RWPE1 (cell line): ENCODE measurements at places on chromosomes 4 and X.
A peak's percentile ranks its signal among the peaks of the same experiment; 100 is the strongest.

DNA sequence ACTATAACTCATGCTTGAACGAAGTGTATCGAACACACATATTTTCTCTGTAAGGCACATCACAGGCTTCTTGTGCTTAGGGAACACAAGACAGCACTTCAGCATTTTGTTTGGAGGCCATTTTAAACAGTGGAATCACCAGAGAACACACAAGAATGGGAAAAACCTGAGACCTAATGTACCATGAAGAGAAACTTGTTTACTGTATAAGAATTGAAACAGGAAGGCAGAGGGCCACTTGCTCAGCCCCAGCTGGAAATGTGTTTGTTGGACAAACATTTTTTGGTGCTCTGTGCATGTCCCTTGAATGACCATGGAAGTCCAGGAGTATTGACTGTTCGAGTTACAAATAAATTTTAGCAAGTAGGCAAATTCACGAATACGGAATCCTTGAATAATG, 47.5 kb downstream of the RAPGEF2 start:
- DNase-seq = no peak

GRCh38 chrX:112043997-112044396, 38.6 kb downstream of the TRPC5 start:
- no peak for DNase-seq

- no peak for DNase-seq
Measured at GRCh38 chr4:153850533-153851280, 61.8 kb upstream of the SFRP2 start.

- no peak for DNase-seq
Measured at GRCh38 chr4:189311251-189311650, 629.4 kb upstream of the FRG1 start.

DNA sequence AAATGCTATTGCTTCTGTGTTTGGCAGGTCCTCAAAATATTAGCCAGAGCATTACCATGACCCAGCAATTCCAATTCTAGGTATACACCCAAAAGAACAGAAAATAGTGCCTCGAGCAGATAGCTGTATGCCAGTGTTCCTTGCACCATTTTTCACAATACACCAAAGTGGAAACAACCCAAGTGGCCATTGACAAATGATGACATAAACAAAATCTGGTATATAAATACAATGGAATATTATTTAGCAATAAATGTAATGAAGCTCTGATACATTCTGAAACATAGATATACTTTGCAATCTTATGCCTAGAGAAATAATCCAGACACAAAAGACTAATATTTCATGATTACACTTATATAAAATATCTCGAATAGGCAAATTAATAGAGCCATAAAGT, 451.8 kb upstream of the PCDH7 start:
- no peak for DNase-seq

DNA sequence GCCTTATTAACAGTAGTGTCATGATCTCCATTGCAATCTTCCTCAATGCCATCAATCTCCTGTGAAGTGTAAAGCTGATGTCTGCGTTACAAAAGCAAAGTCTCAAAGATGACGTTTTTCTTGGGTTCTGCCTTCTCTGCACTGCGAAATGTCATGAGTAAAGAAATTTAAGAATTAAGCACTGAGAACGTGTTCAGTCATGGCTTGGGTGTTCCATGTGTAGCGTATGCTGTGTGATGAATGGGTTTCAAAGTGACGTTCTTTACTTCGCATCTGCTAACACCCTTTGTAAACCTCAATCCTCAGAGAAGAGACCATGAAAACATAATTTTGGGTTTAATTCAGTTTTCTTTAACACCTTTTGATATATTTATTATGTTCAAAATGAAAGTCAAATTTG, 999 bp downstream of the NAP1L5 start:
- DNase-seq = no peak

GRCh38 chr4:8129136-8129535, 29.5 kb downstream of the ABLIM2 start:
- no peak for DNase-seq

- DNase-seq = no peak
Measured at GRCh38 chr4:143728166-143728565, 27.7 kb upstream of the FREM3 start.

DNA sequence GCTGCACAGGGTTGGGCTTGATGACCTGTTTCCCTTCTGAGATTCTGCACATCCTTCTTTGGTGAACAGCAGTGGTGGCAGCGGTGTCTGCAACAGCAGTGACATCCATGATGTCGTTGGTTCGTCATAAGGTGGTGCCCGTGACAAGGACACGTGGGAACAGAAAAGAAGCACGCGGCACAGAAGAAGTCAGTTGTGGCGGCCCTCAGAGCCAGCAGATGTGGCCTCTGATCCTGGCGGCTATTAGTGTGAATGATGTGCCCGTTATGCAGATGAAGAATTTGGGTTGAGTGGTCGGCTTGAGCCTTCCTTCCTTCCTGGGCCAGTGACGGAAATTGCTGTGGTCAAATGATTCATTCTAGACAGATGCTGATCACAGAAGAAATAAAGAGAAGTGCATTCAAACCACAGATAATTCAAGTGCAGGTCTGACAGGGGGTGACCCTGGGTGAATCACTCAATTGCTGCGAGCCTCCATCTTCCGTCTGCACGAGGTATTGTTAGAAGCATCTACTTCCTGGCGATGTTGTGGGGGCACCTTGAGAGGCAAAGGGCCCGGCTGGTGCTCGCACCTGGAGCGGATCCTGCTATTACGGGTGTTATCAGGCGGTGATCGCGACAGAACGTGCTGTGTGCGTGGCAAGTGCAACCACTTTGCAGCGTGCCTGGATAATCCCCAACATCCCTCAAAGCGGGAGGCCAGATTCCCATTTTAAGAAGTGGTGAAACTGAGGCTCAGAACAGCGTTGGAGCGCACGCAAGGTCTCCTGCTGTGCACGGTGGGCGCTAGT, 215.2 kb upstream of the PSAPL1 start:
- peak; percentile 88 for DNase-seq

DNA sequence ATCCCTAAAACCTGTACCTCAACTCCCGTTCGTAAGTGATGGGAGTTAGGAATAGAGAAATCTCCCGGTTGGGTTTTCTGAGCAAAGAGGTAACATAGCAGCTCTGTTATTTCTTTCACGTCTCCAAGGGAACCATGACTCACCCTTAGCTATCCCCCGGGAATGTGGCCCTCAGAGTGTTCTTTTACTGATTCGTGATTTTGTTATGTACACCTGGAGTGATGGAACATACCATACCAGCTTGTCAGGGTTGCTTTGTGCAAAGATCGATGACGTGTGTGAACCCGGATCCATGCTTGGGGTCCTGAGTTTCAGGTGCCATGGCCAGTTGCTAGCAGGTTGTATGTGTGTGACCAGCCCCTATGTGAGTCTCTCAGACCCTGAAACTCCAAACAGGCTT, 52.6 kb downstream of the HPRT1 start:
- peak; percentile 91 for DNase-seq

DNA sequence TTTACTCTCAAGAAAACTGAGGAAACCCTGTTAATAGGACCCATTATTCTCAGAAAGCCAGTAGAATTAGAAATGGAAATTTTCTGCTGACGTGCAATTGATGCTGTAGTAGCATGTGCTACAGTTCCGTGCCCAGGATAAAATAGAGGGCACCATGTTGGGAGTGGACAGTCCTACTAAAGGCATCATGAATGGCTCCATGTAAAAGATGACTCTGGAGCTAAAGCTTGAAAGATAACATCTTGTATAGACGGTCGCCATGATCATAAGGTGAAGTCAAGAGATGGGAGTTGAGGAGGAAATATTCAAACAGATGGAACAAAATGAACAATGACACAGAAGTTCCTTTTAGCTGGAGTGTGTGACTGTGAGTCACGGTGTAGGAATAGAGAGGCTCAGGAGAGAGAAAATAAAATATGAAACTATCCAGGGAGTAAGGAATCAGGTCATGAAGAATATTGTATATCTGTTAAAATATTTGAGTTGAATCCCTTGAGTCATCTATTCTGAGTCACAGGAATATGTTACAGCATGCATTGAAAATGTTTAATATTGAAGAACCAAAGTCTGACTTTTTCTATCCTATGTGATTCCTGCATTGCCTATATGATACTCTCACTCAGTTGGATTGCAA, 31.8 kb downstream of the ANXA10 start:
- DNase-seq = peak; percentile 74

DNA sequence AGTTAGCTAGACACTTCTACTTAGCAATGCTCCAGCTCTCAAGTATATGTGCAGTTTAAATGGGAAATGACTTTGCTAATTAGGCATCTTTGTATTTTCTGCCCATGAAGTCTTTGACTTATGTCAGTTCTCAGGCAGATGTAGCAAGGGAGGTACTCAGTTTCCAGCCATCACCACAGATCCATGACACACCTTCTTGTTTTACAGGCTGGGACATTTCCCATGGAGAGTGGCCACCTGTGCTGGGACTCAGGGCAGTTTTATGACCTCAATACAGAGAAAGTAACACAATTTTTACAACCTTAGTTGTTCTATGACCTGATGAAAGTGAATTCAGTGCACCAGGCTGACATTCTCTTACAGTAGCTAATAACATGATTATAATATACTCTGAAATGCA, 280.7 kb upstream of the GK2 start:
- no peak for DNase-seq

- DNase-seq = no peak
Measured at GRCh38 chrX:40142417-40142816, 44.7 kb upstream of the BCOR start.

- DNase-seq = no peak
Measured at GRCh38 chr4:107120661-107121060, 84.5 kb upstream of the DKK2 start.

DNA sequence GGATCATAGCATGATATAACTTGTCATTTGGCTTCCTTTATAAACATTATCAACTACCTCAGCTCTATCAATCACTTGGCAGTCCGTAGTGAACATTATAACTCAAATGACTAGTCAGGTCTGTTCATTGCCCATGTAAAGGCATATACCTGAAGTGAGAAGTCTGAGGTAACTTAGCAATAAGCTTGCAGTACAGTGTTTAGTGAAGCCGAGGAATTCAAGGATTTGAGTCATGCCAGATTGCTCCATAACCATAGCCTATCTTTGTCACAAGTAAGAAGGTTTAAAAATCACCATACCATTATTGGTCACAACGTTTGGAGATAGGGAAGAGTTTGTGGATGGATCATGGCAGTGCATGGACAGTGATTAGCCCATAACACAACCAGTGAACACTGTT, 41.6 kb downstream of the AR start:
- DNase-seq = no peak

- no peak for DNase-seq
Measured at GRCh38 chr4:128768373-128768996, 41.0 kb upstream of the JADE1 start.

- no peak for DNase-seq
Measured at GRCh38 chr4:117421706-117422105, 336.3 kb upstream of the TRAM1L1 start.

GRCh38 chrX:134718966-134719317, 60.7 kb upstream of the PLAC1 start:
- DNase-seq = no peak

DNA sequence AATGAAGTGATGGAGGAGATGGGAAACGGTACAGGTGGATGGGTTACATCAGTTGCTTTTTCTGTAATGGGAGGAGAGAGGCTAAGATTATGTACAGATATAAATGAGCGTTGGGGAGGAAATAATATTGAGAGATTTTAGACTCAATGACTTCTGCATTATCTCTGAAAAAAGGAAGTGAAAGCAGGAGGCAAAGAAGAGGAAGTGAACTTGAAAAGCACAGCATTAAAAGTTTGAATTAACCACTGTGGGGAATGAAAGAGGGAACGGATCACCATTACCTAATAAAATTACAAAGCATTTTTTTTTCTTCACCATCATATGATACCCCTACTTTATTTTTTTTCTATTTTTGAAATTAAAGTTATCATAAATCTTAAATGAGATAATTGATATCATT, 1025.5 kb downstream of the RPA4 start:
- no peak for DNase-seq

DNA sequence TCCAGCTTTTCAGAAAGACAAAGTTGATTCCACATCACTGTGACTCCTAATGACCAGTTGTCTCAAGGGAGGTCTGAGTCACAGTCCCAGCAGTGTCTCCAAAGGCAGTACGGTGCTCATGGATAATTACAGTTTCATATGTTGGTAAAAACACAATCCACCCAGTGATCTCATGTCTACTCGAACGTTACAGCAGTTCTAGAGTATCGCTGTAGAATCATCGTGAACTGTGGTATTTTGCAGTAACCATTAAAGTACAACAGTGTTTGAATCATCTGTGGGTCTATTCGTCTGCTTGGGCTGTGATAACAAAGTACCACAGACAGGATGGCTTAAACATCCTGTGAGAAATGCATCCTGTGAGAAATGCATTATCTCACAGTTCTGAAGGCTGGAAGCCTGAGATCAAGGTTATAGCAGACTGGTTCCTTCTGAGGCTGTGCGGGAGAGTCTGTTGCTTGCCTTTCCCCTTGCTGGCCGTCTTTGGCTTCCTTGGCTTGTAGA, 121.1 kb upstream of the SORBS2 start:
- no peak for DNase-seq

DNA sequence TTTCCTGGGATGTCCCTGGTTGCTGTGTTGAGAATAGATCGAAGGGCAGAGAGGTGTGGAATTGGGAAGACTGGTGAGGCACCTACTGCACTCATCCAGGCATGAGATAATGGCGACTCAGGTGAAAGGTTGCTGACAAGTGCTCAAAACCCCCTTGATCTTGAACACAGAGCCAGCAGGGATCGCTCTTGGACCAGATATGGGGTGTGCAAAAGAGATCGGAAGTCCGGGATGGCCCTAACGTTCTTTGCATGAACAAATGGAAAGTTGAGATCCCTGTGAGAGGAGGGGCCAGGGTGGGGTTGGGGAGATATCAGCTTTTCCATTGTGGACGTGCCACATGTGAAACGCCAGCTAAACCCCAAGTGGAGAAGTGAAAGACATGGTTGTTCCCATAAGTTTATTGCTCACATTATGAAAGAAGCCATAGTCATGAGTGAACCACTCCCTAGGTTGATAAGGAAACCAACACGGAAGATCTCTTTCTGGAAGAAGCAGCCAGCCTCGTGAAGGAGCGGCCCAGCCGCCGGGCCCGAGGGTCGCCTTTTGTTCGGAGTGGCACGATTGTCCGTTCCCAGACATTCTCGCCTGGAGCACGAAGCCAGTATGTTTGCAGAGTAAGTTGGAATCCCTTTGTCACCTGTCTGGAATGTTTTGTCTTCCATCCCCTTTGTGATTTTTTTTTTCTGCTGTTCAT, 22.6 kb upstream of the CLCN4 start:
- no peak for DNase-seq

- DNase-seq = no peak
Measured at GRCh38 chrX:85326234-85327059, 53.0 kb downstream of the POF1B start.

- no peak for DNase-seq
Measured at GRCh38 chrX:106891762-106892460, 11.2 kb downstream of the RIPPLY1 start.

DNA sequence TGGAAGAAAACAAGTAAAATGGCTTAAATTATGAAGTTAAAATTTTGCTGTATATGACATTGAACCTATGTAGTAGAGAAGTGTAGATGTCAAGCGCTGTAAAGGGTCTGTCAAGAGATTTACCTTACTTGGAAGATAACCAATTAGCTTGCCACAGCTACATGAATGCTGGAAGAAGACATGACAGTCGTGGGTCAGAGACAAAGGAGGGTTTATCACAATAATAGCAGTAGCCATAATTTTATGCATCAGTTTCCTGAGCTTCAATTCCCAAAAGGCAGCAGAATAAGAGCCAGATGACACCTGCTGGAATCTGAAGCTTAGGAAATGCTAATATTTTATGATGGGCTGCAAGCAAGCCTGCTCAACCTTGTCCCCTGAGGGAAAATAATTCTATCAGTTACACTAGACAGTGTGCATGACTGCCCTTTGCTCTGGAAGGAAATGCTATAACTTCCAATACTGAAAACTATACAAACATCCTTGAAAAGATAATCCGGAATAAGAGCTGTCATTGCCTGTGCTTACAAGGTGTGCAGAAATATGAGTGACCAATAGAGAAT, 292.9 kb downstream of the PRDM5 start:
- no peak for DNase-seq
